ENCODE measurements at places on chromosomes 7 and 10.

DNA sequence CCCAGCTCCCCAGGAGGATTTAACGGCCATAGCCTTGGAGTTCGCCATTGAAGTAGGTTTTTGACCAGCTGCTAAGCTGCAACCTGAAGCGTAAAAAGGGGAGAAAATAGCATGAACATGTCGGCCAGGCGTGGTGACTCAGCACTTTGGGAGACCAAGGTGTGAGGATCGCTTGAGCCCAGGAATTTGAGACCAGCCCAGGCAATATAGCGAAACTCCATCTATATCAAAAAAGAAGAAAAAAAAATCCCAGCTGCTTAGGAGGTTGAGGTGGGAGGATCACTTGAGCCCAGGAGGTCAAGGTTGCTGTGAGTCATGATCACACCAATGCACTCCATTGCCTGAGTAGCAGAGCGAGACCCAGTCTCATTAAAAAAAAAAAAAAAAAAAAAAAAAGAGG lies 32.2 kb upstream of the MCU start:
- DNase-seq, result no peak

GRCh38 chr7:143967398-143967797 lies 12.8 kb downstream of the OR2F1 start:
- no peak for DNase-seq

DNA sequence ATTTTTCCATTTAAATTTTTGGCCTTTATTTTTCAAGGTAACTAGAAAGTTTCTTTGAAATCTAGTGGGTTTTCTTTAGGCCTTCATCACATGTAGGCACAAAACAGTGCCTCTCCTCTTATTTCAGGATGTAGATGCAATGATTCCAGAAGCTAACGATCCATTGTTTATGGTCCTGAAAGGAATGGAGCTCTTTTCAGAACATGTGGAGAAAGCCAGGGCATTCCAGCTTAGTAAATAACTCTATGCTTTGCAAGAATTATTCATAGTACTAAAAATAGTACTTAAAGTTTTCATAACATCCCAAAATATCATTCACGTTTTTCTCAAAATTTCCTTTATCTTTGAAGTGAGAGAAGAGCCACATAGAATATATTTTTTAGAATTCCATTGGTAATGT lies 91.3 kb downstream of the DYNC1I1 start:
- DNase-seq, result no peak

DNA sequence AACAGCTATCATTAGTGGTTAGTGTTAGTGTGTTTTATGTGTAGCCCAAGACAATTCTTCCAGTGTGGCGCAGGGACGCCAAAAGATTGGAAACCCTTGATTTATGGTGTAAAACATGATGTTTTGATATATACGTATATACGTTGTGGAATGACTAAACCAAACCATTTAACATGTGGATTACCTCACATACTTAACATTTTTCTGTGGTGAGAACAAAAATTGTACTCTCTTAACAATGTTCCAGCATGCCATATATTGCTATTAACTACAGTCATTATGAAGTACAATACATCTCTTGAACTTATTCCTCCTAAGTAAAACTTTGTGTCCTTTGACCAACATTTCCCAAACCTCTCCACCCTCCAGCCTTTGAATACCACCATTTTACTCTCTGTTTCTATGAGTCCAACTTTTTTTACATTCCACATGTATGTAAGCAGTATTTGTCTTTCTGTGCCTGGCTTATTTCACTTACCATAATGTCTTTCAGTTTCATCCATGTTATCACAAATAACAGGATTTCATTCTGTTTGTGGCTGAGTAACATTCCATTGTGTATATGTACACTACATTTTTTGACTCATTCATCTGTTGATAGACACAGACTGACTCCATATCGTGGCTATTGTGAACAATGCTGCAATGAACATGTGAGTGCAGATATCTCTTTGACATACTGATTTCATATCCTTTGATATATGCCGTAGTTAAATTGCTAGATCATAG lies 42.2 kb upstream of the MAGI2 start:
- DNase-seq, result no peak

DNA sequence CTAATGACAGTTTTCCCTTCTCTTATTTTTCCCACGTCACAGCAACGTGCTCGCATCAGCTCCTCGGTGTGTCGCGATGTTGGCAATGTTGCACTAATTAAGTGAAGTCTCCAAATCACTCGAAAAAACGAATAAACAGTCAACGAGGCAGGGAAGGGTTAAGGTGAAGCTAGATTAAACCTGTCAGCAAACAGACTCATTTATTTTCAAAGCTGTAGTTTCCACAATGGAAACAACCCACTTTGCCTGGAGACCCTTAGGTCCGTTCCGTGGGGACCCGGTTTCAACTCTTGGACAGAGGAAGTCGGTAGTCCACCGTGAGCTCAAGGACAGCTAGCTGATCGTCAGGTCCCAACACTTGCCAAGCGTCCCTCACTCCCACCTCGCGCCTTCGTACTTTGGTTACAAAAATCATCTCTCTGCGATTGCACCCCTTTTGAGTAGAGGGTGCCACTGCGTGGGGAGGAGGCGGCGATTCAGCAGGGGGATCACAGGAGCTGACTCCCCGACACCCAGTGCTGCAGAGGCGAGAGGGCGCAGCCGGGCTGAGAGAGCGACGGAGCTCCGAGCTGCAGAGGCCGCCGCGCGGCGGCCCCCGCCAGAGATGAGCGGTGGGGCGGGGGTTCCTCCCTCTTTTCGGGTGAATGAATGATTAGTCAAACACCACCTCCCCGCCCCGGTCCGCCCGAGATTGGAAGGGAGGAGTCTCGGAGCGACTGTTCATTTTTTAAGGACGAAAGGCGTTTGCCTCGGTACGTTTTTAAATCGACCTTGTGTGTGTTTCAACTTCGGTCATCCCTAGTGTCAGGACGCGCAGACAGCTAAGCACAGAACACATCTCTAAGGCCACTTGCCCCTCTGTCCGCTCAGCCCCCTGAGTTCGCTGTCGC lies 1.3 kb upstream of the BMPER start:
- DNase-seq, result no peak

GRCh38 chr10:94199565-94199964 lies 163.2 kb downstream of the NOC3L start:
- no peak for DNase-seq

- DNase-seq, result no peak
Measured at GRCh38 chr10:4527281-4527970, 298.6 kb upstream of the AKR1E2 start.

DNA sequence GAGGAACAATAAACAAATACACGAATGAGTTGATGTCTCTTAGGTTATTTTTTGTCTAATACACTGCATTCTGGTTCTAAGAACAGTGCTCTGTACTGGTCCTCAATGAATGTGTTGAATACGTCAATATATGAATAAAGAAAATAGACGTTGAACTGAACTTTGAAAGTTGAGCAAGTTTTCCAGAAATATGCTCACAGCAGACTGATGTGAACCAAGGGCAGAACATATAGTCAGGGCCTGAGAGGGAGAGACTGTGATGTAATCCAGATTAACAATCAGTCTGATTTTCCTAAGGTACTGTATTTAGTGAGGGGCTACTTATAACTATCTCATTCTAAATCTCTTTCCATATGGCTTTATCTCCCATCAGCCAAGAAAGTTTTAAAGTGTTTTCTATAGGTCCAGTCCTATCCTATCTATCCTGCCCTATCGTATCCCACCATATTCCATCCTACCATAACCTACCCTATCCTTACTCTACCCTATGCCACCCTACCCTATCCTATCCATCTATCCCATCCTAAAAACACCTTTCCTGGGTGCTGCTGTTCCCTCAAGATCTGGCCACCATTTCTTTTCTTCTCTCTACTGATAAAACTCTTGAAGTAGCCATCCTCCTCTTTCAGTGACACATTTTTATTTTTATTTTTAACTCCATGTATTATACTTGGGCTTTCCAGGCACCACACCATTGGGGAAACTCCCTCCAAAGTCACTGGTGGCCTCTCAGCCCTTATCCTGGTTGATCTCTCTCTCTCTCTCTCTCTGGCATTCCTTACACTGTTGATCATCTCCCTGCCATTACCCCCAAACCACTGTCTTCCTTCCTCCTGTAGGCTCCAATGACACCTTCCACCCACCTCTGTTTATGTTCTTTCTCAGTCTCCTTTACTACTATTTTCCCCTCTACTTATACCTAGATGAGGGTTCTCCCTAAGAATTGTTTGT lies 212.3 kb upstream of the SLC26A5 start:
- no peak for DNase-seq

DNA sequence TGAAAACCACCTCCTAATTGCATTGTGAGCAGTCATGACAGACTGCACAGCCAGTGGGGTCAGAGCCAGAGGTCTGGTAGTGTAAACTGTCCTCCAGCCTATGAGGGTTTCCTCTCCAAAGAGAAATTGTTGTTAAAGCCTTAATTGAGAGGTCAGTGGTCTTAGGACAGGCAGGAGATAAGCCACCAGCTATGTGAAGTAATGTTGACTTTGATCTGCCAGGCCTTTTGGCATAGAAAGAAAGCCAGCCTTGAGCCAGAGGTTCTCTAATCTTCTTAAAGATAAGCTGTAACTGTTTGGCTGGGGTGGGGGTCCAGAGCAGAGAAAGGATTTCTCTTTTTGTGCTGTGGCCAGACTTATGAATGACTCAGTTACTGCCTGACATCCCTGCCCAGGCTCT lies 248.4 kb downstream of the WDR11 start:
- DNase-seq, result no peak

GRCh38 chr7:100356416-100357068 lies 1.4 kb upstream of the PILRB start:
- DNase-seq, result no peak

DNA sequence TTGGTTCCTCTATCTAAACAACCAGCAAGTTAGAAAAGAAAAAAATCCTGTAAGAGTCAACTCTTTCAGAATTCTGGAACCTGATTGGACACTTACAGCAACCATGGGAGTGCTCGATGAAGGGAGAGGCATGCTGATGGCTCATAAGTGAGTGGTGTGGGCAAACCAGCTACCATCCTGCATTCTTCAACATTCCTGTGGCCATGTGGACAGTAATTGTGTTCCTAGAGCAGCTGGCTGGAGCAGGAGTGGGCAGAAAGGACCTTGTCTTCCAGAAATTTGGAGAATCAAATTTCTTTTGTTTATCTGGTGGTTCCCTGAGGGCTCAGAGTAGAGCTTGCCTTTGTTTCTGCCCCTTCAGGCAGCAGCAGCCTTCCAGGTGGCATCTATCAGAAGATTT lies 22.5 kb upstream of the MYL7 start:
- no peak for DNase-seq

- DNase-seq, result no peak
Measured at GRCh38 chr10:74677951-74678350, 148.4 kb upstream of the KAT6B start.

GRCh38 chr10:65348637-65349036 lies 1577.2 kb upstream of the LRRTM3 start:
- DNase-seq, result no peak

- DNase-seq, result no peak
Measured at GRCh38 chr7:117873310-117874190, at the start of gene CTTNBP2. TSS of gene CTTNBP2 (minus strand) at chr7:117873441. CDS start at chr7:117873415, 26 bp downstream.

DNA sequence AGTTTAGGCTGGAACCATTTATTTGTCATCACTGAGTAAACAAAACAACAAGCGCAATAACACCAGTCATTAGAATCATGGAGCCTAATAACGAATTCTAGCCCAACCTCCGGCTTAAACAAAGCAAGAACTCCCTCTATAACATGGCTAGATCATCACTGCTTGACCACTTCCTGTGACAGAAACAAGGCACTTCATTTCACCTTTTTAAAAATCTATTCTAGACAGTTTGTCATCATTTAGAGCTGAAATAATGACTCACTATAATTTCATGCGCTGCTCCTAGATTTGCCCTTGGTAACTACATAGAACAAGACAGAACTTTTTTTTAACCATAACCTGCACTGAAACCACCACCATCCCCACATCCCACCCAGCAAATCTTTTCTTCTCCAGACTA lies 81.3 kb downstream of the OSBPL3 start:
- no peak for DNase-seq

GRCh38 chr10:12625393-12626023 lies 276.2 kb downstream of the CAMK1D start:
- no peak for DNase-seq

DNA sequence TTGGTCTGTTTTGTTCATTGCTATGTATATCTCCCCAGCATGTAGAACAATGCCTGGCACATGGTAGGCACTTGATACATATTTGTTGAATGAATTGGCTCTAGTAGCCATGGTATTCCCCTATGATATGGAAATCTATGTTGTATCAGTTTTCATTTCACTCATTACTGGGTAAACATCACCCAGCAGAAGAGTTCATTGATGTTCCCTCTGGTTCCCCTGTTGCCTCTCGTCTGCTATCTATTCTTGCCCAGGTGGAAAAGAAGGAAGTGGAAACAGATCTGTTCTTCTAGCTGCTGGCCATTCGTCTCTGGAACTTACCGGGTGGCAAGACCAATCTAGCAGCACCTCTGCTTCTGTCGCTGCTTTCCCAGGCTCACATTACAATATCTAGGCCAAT lies 71.5 kb downstream of the LRRC4 start:
- no peak for DNase-seq

GRCh38 chr10:132062641-132063390 lies 2.9 kb upstream of the JAKMIP3 start:
- no peak for DNase-seq

DNA sequence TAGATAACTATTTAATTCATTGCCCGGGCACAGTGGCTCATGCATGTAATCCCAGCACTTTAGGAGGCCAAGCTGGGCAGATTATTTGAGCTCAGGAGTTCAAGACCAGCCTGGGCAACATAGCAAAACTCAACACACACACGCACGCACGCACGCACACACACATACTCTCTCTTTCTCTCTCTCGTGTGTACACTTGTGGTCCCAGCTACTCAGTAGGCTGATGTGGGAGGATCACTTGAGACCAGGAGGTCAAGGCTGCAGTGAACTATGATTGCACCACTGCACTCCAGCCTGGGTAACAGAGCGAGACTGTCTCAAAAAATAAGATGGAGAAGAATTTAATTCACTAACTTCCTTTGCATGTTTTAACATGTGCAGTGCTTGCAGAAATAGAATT lies 38.1 kb downstream of the PTPN12 start:
- DNase-seq, result no peak

DNA sequence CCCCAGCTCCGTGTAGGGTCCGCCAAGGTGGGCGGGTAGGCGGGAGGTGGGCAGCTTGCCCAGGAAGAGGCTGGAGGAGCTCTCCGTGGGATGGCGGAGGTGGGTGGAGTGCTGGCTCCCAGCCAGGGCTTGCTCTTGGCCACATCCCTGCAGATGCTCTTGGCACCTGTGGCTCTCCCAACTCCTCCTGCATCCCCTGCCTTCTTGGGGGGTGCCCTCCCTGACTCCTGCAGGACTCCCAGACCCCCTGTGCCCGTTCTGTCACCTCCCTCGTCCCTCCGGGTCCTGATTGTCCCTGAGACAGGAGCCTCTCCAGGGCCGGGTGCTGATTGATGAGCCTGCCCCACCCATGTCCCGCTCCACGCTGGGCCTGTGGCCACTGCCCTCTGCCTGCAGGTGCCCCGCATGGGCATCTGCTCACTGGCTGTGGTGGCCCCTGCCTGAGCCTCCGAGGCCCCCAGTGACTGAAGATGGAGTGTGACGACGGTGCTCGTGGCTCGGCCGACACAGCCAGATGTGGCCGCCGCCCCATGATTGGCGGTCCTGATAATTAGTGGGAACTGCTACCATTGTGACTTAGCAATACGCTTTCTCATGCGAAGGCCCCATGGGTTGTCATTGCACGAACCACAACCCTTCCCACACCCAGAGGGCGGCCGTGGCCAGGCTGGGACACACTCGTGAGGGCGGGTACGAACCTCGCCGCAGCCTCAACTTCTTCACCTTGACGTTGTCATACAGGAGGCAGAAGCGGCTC lies 23.6 kb downstream of the CFAP46 start:
- no peak for DNase-seq
